Epithelial cell of proximal tubule (primary cell): ENCODE measurements at places on chromosomes 12 and 14.

GRCh38 chr14:101361044-101361443 lies 200.3 kb upstream of the DIO3 start:
- DNase-seq: no peak

GRCh38 chr14:77062261-77062660 lies 33.8 kb upstream of the IRF2BPL start:
- DNase-seq: no peak

GRCh38 chr14:68124979-68125731 lies 305.6 kb downstream of the RAD51B start:
- peak; percentile 98 for DNase-seq

DNA sequence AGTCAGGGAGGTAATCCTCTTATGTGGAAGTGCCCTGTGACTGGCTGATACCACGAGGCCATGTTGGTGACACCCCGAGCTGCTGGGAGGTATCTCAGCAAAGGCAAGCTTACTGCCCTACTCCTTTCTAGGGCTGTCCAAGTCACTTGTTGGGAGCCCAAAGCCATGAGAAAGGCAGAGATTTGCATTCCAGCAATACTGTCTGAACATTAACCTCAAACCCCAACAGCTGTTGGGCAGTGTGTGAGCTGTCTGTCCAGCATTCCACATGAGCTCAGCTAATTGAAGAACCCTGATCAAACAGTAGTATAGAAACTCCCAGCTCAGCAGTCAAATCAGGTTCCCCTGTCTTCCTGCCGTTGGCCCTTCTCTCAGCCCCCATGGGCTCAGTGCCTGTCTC lies 9.2 kb downstream of the ABHD4 start:
- DNase-seq: no peak

DNA sequence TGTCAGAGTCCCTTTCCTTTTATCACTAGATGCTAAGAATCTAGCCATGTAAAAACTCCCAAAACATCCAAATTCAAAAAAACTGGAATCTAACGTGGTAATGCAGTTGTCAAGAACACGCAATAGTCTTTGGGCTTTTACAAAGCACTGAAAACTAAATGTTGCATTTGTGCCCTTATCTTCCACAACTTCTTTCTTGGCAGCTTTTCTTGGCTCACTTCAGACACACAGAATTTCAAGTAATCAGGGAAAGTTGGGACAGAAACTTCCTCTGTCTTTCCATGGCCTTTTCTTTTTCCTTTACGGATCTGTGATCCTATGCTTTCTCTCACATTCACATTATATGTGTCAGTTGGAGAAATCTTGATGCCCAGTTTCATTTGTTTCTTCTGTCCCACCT lies 136.0 kb downstream of the CRADD start:
- DNase-seq: no peak

- no peak for DNase-seq
Measured at GRCh38 chr14:105931808-105932483, 405.6 kb downstream of the TMEM121 start.

DNA sequence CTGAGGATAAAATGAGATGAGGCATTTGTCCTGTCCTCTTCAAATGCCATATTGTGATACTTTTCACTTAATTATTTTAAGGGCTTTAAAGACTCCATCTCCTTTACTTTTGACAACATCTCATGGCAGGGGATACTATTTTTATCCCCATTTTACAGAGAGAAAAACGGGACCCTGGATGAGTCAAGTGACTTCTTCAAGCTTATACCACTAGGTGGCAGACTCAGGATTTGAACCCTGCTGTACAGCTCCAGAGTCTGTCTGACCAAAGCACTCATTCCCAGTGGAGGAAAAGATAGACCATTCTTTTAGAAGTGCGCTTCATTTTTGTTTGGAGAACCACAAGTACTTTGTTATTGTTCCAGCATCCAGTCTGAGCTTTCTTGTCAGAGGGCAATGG lies 1.7 kb upstream of the SMOC1 start:
- DNase-seq: no peak

DNA sequence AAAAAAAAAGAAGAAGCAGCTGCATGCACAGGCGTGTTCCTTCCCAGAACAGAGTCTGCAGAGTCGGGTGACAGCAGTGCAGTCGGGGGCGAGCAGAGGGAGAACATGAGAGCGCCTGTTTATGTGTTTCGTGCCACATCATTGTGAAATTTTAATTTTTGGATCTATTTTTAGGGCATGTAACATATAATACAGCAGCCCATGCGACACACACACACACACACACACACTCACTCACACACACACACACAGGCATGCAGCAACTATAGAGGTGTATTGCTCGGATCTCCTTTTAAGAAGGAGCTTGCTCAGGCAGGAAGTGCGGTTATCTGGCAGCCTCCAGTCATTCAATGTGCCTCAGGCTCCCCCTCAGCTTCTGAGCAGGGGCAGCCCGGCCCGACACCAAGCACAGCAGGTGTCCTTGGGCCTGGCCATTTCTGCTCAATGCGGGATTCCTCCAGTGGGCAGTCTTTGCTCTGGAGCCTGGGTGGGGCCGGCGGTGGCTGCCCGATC lies 71.8 kb downstream of the ZNF664 start:
- no peak for DNase-seq

GRCh38 chr14:71541973-71542690 lies 390.1 kb upstream of the RGS6 start:
- DNase-seq: no peak

DNA sequence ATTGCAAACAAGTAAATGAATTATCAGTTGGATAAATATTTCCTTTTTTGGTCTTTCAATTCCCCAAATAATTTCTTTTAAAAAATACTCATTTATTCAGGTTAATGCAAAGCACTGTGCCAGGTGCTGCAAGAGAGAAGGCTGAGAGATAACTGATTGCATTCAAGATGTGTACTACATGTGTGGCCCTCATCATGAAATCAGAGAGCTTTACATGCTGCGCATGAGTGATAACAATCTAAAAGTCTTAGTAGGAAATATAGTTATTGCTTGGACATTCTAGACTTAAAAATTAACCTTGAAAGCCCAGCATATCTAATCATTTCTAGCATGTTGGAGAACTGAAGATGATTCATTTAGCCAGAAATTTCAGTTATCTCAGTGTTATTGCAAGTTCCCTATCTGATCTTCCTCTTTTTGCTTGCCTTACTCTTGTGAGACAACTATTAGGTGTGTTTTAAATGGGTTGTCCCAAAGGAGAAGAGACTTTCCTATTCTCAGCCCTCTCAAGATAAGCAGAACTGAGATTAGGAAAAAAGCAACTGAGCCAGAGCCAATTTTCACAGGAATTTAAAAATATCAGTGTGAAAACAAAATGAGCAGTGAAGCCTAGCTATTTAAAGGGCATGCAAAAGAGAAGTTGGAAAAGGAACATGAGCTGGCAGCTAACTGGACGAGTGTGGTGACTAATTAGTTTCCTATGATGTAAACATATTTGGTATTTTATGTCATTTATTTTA lies 60.9 kb downstream of the PLEKHA5 start:
- DNase-seq: no peak

DNA sequence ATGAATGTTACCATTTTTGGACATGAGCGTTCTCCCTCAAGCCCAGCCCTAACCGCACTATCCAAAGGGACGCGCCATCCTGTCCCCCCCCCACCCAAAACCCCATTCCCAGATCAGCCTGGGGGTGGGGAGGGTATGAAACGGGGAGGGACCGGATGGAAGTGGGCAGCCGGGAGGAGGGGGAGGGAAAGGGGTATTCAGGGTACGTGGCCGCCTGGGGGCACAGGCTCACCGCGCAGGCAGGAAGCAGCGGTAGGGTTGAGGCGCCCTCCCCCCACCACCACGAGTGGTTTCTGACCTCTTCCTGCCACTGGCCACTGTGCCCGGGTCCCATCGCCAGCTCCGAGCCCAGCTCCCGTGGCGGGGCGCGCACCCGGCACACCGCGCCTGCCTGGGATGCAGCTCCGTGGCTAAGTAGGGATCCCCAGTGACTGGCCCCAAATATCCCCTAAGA lies 1.4 kb downstream of the ACTN1 start:
- DNase-seq: no peak

- DNase-seq: peak; percentile 69
Measured at GRCh38 chr12:45543887-45544286, 185.6 kb upstream of the ARID2 start.

- DNase-seq: peak; percentile 4
Measured at GRCh38 chr14:36852981-36853691, 191.5 kb downstream of the PAX9 start.

- DNase-seq: no peak
Measured at GRCh38 chr12:117363953-117364486, 2.6 kb upstream of the NOS1 start.

GRCh38 chr12:41919526-41920261 lies 225.0 kb downstream of the GXYLT1 start:
- no peak for DNase-seq

- DNase-seq: no peak
Measured at GRCh38 chr12:116426391-116427136, 132.6 kb upstream of the MAP1LC3B2 start.

DNA sequence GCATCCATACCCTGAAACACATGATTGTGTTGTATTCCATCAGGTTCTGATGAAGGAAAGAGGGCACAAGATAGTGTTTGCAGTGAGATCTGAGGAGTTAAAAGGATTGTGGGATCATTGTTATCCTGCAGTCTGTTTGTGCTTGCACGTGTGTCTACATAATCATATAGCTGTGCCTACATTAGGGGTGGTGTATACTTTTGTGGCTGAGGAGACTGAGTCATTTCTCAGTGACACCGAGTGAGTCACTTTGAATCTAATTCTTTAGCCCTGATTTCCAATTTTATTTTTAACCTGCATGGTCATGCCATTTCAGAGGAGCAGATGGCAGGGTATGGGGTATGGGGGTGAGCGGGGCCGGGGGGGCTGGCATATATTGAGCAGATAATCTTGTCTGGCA lies 133.2 kb downstream of the ANO4 start:
- DNase-seq: no peak

DNA sequence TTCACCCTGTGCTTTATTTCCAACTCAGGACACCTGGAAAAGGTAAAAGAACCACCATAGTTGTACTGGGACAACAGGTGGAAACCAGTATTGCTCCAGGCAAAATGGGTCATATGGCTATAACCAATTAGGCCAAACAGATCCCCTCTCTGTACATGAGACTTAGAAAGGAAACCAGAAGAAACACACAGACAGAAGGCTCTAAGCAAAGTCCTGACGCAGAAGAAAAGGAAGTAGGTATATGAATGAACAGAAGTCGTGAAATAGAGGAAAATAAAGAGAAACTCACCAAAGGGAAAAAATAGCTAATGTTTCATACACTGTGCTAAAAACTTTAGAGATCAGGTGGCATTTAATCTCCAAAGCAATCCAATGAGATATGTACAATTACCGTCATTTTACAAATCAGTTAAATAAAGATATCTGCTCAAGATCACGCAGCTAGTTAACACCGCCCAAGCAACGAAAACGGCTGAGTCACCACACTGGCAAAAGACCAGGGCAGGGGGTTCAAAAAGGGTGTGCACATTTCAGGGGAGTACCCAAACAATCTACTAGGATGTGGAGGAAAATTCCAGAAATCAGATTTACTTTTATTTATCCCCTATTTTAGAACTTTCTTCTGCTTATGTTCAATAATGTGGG lies 82.3 kb downstream of the ITPR2 start:
- no peak for DNase-seq

DNA sequence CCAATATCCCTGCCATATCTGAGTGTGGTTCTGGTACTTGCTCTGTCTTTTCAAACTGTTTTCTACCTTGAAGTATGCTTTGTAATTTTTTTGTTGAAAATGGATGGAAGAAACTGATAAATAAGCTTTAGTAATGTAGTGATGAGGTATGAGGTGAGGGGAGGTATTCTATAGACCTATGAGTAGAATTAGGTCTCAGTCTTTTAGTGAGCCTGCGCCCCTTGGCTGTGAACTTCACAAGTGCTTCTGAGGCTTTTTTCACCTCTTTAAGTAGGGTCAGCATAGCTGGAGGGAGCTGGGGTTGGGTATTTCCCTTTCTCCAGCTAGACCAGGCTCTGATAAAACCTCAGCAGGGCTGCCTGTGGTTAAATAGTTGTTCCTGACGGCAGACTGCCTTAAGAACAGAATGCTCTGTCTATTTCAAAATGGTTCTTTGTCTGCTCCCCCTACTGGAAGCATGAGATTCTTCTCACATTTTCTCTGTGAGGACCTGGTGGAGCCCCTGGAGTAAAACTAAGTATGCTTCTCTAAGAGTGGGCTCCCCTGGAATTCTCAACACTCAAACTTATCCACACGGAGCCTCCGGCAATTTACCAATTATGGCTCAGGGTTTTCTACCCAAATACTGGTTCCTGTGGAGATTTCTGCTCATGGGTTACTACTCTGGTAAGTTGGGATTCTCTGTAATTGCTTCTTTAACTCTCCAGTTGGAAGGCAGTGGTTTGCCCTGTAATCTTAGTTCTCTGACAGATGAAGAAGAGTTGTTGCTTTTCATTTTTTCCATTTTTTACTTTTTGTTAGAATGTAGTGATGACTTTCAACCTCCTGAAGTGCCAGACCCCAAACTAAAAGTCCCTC lies 13.1 kb downstream of the KRT5 start:
- DNase-seq: peak; percentile 30

DNA sequence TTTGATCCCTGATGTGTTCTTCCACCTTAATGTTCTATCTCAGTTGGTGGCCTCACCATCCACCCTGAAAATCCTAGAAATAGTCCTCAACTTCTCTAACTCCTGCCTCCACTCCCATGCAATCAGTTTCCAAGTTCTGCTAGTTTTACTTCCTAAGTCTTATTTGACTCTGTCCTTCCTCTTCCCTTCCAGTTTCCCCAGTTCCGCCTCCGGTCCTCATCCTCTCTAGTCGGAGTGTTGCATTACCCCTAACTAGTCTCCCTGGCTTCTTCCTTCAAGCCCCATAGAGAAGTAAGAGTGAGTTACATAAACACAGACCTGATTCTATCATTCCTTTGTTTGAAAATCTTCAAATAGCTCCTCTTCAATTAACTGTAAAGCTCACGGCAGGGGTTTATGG lies 236.5 kb downstream of the GXYLT1 start:
- no peak for DNase-seq

GRCh38 chr14:86673523-86673969 lies 1143.6 kb downstream of the FLRT2 start:
- no peak for DNase-seq

- no peak for DNase-seq
Measured at GRCh38 chr14:73338551-73338950, 101.2 kb downstream of the PAPLN start.

- DNase-seq: no peak
Measured at GRCh38 chr12:508145-508544, 48.4 kb downstream of the B4GALNT3 start.

- no peak for DNase-seq
Measured at GRCh38 chr14:37472906-37473305, 122.1 kb downstream of the FOXA1 start.

DNA sequence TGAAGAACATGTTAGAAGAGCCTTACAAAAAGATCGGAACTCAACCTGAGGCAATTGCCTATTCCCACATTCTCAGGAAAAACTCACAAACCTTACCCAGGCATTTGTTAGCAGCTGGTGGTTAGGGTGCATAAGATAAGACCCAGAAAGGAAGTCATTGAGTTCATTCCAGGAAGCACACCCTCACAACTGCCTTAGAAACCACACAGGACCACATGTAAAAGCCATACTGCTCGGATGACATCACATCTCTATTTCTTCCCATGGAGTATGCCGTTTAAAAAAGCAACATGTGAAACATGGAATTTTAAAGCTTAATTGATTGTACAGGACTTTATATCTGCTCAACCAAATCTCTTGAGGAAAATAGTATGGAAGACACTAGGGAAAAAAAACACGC lies 411.2 kb downstream of the DAD1 start:
- DNase-seq: no peak
